ENCODE measurements at places on chromosomes 4 and X.

DNA sequence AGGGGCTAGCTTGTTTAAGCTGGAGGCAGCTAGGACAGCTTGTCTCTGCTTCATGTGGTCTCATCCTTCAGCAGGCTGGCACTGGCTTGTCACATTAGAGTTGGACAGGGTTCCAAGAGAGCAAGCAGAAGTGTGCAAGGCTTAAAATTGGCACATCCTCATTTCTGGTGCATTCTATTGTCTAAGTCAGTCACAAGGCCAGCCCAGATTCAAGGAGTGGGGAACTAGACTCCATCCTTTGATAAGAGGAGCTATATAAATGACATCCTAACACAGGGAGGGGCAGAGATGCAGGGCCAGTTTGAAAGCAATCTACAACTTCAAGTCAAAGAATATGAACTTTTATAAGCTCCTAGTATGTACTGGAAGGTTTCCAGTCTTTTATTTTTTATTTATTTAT is 313.2 kb downstream of the PTTG2 start:
- no peak for DNase-seq

- DNase-seq, result no peak
Measured at GRCh38 chr4:154982187-154983047, 201.3 kb downstream of the RBM46 start.

DNA sequence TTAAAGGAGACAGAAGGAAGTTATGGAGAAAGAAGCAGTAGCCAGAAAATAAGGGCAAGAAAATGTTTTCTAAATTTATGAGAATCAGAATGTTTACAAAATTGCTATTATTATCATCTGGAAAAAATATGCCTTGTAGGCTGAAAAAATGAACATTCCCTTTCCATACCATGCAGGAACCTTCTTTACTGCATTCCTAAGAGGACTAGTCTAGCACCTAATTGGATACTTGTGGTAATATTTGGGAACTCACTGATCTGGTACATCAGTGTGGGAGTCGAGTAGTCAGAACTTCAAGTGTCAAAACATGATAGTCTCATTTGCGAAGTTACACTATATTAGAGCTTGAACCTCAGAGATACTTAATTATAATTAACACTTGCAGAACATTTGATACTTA is 51.9 kb downstream of the TET2 start:
- no peak for DNase-seq

DNA sequence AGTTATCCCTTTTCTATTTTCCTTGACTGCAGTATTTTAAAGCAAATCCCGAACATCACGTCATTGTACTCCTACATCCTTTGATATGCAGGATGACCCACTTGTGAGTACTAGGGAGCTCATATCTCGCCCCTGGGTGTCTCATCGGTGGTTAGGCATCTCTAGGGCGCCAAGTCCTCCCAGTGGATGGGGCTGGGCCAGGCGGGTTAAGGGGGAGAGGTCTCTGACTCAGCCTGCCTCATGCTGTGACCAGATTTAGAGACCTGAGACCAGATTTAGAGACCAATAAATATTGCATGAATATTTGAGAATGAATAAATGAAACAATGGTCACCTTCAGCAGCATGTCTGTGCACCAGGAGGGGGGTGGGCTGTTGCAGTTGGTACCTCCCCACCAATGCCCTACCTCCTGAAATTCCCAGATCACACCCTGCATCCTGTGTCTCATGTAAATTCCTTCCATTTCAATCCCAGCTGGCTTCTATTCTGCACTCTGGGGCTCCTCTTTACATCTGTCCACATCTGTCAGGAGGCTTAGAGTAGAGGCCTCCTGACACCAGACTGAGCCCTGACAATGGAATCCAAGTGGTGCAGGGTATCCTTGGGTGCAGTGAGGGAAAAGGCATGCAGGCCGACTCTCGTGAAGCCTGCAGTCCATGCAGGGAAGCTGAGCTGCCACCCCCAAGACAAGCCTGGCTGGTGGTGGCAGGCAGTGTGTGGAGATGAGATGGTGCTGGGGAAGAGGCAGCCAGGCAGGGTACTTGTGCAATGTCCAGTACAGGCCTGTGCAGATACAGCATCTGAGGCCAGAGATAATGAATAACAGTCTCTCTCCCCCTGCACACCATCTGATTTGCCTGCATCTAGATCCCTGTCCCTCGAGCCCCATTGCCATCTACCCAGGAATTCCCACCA is 5.2 kb downstream of the APLN start:
- DNase-seq, result peak; percentile 87

- DNase-seq, result no peak
Measured at GRCh38 chrX:83022020-83022419, 486.1 kb upstream of the POU3F4 start.

All from NCI-H226 (cell line).